ENCODE measurements at places on chromosomes 2 and 18. TPM values are rescaled to one million over a fixed set of nuclear protein-coding genes. Genes with fewer than 3 reads are reported as not detected.

SKOR2 gene
- not detected for total RNA-seq

NMUR1 gene
- not detected for total RNA-seq

HOXD12 gene
- total RNA-seq, result not detected

CCDC121 gene
- total RNA-seq, result 3.3 TPM
